Karpas-422 (cell line): ENCODE measurements at places on chromosomes 12 and 14.

DNA sequence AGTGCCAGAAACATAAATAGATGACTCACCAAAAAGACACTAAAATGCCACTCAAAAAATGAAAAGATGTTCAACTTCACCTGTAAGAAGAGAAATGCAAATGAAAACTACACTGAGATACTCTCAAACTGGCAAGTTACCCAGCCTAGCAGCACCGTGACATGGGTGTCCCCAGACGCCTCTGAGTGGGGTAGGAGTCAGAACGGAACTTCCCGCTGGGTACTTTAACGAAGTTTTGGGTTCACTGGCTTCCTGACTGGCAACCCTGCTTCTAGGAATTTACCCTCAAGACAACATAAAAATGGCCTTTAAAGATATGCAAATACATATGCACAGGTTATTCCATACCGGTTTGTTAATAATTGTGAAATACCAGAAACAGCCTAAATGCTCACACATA, 52.6 kb downstream of the RIMBP2 start:
- H3K36me3 ChIP-seq, result no peaks in the 10 kb centered on the region
- no peaks in the 10 kb centered on the region for H3K4me1 ChIP-seq
- H3K4me3 ChIP-seq, result no peak overlapping the region
- H3K27ac ChIP-seq, result no peak overlapping the region
- H3K27me3 ChIP-seq, result no peaks in the 10 kb centered on the region

DNA sequence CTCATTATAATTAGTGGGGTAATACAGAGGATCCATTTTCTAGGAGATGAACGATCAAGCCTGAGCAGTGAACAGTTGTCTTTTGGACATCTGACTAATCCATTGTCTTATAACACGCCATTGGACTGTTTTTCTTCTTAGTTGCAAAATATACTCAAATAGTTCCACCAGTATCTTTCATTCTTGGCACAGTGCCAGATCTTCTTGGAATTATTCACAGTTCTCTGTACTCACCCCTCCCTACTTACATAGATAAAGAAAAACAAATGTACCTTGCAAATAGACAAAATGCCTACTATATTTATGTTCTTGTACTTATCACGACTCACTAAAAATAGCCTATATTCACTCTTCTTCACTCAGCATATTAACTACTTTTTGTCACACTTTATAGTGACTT, 3.8 kb downstream of the CBLN3 start:
- H3K27ac ChIP-seq, result no peak overlapping the region
- DNase-seq, result no peak
- H3K4me1 ChIP-seq, result peaks cover 9% of the 10 kb centered on the region
- H3K27me3 ChIP-seq, result no peaks in the 10 kb centered on the region

- no peak overlapping the region for H3K4me3 ChIP-seq
- no peaks in the 10 kb centered on the region for H3K27me3 ChIP-seq
- no peak for DNase-seq
- no peak overlapping the region for H3K27ac ChIP-seq
- H3K36me3 ChIP-seq, result no peaks in the 10 kb centered on the region
Observed at GRCh38 chr14:74638066-74638465, 26.0 kb upstream of the LTBP2 start.

- H3K4me3 ChIP-seq, result no peak overlapping the region
- H3K36me3 ChIP-seq, result no peaks in the 10 kb centered on the region
- H3K27ac ChIP-seq, result no peak overlapping the region
- DNase-seq, result no peak
- H3K4me1 ChIP-seq, result no peaks in the 10 kb centered on the region
Observed at GRCh38 chr12:117724543-117724942, 244.2 kb downstream of the KSR2 start.
